ENCODE measurements at places on chromosomes 5 and 9.

DNA sequence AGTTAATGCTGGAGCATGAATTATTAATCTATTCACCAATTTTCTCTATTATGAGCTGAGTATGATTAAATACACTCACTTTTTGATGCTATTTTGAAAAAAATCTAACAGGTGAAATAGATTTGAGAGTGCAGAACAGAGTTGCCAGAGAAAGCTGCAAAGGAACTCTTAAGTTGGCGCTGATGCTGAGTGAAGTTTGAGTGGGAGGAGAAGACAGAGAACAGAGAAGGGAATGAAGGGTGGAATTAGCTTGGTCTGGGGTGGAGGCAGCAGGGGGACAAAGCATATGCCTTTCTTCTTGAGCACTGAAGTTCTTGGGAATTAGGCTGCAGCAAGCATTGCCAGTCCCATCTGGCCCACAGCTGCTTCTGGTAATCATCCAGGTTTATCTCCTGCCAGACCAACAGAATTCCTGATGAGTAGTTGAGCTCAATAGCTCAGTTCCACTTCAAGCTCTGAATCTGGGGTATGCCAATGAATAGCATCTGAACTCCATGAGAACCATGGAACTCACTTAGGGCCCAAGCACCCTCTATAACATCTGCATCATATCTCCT lies 290.1 kb downstream of the HINT1 start:
- no peak for DNase-seq

- no peak for DNase-seq
These were observed 318.8 kb downstream of the PIK3R1 start for GRCh38 chr5:68534131-68534940.

GRCh38 chr5:154320224-154321089 lies 125.3 kb upstream of the SAP30L start:
- DNase-seq = no peak

DNA sequence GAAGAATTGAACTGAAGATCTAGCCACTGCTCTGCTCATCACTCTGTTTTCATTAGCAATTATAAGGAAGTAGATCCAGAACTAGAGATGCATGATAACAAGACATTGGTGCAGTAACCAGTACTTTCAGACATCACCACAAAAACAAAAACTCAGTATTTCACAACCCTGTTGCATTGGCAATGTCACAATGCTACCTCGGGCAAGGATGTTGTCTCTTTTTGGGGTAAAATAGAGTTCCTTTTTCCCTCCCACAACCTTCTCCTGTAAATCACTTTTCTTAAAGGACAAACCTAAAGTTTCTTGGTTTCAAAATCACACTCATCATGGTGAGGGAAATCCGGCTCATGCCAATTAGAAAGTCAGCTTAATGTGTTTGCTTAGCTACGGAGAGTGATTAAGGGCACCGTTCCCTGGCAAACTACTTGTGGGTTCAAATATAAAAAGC lies 420.1 kb upstream of the MEF2C start:
- DNase-seq = no peak

GRCh38 chr9:33714989-33715388 lies 80.4 kb upstream of the PRSS3 start:
- no peak for DNase-seq
